ENCODE measurements at places on chromosomes 1 and 21. TPM values are rescaled to one million over a fixed set of nuclear protein-coding genes. Genes with fewer than 3 reads are reported as not detected.

GRCh38 chr1:78651241-78651640 is 1.6 kb downstream of the IFI44 start:
- no peak for DNase-seq

The CR1 gene
- not detected for total RNA-seq

GRCh38 chr1:30786264-30786991 is 28.9 kb upstream of the LAPTM5 start:
- DNase-seq, result peak; percentile 16

DNA sequence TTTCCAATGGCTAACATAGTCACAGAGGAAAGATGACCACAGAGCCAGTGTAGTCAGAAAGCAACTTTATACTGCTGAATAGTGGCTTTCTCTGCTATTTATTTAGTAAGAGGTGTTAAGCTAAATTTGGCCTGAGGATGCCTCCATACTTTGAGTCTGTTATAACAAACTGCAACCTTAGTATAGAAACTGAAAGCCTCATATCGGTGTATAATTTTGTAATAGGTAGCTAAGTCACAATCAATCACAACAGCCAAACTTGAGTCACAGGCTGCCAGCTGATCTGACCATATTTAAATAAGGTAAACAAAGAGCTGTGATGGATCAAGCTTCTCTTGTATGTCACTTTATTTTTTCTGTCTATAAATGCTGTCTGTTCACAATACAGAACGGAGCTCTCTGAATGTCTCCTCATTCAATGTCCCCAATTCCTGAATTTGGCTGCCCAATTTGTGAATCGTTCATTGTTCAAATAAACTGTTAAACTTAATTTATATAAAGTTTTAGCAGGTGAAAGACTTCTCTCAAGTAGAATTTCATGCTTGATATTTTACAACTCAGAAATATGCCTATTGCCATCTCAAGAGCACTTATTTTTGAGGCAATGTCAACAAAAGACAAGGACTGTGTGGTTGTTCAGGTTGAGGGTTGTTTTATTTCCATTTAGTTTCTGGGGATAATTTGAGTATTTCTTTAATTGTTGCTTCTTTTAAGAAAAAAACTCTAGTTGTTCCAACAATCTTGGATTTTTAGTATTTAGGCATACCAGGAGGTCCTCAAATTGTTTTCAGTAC is 339.7 kb upstream of the B3GALT2 start:
- DNase-seq, result no peak

DNA sequence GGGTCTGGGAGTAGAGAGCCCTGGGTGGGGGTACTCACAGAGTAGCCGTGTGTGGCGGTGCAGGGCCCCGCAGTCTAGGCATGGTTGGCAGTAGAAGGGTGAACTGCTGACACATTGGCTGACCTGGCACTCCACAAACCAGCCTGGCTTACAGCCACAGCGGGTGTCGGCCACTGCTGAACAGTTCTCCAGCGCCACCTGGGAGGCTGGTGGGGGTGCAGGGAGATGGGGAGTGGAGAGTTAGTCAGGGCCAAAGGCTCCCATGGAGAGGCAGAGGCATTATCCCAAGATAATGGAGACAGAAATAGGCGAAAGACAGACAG is 1.5 kb downstream of the TNFRSF25 start:
- no peak for DNase-seq

GRCh38 chr1:72324451-72324850 is 42.1 kb upstream of the NEGR1 start:
- no peak for DNase-seq

The CHIA gene
- not detected for total RNA-seq

DNA sequence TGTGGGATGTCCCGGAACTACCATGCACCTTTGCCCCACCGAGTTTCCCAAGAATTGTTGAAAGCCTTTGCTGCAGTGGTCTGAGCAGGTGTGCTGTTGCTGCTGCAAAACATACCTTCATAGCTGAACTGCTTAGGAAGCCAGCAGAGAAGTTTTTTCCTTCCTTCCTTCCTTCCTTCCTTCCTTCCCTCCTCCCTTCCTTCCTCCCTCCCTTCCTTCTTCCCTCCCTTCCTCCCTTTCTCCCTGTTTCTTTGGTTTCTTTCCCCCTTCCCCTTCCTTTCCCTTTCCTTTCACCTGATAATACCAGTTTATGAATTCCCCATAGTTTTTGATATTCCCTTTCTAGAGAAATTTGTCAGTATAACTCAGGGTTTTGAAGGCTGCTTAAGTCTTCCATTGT is 10.8 kb upstream of the SH3D21 start:
- no peak for DNase-seq

- peak; percentile 68 for DNase-seq
Measured at GRCh38 chr1:179126338-179127060, 44.6 kb downstream of the TOR3A start.

The OVAAL gene
- total RNA-seq, result not detected

- DNase-seq, result no peak
Measured at GRCh38 chr21:25359724-25360123, 247.6 kb downstream of the MRPL39 start.

DNA sequence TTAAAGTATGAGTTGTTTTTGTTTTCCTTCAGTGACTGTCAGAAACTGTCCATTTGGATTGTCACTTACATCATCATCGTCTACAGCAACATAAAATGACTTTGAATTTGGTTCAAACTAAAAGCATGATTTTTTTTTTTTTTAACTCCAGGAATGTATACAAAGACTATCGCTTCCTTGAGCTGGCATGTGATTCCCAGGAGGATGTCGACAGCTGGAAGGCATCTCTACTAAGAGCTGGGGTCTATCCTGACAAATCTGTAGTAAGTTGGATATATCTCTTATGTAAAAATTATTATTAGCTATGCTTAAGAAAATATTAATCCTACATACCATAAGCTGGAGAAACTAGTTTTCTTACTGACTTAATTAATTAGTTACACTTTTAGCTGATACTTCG is 111.9 kb upstream of the C1orf105 start:
- no peak for DNase-seq

The TRIM67 gene
- total RNA-seq, result 0.09 TPM

- DNase-seq, result no peak
Measured at GRCh38 chr1:198318085-198318484, 161.3 kb downstream of the NEK7 start.

DNA sequence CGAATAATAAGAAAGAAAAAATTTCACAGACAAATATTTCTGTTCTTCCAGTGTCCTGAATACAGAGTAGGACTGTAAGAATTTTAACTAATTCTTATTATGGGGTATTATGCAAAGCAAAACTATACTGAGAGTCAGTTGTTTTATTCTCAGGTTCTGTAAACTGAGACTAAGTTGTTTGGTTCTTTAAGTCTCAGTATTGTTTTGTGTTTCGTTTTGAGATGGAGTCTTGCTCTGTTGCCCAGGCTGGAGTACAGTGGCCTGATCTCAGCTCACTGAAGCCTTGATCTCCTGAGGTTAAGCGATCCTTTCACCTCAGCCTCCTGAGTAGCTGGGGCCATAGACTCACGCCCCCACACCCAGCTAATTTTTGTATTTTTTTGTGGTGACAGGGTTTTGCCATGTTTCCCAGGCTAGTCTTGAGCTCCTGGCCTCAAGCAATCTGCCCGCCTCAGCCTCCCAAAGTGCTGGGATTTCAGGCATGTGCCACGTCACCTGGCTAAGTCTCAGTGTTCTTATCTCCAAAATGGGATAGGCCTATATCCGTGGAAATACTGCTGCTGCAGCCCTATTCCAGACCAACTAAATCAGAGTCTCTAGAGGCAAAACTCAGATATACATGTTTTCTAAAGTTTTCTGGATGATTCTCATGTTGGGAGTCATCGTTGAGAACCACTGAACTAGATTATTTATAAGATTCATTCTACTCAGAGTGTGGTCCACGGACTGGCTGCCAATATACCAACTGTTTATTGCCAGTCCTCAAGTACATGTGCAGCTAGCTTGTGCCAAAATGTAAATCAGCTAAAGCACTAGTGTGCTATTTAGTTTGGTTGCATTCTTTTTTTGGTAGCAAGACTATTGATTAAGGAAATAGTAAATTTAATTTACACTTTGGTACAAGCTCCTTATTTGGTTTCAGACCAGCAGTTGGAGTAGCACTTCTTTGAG is 116.6 kb downstream of the HS2ST1 start:
- no peak for DNase-seq

The C4BPA gene
- 1.0 TPM for total RNA-seq

The RGS4 gene
- total RNA-seq, result not detected

GRCh38 chr1:14167884-14168283 is 430.6 kb upstream of the KAZN start:
- DNase-seq, result no peak

The MTF2 gene
- 46.6 TPM for total RNA-seq

The LGR6 gene
- total RNA-seq, result not detected

GRCh38 chr1:234921266-234922062 is 207.2 kb downstream of the TOMM20 start:
- no peak for DNase-seq

DNA sequence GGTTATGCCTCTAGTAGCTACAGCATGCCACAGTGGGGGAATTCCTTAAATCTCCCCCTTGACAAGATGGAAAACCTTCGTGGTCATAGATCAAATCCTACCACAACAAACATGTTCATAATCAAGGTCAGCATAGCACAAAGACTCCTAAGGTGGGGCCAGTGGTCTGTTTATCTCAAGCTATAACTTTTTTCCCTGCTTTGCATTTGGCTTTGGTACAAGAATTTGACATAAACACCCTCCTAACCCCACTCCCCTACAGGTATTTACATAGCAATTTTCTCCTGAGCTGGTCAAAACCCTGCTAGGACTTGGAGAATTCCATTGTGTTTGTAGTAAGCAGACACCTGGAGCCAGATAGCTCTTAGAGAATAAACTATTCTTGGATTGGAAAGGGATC is 58.5 kb downstream of the HIVEP3 start:
- DNase-seq, result no peak

The DENND2C gene
- total RNA-seq, result 1.2 TPM

The LGALS8 gene
- total RNA-seq, result 50.3 TPM

GRCh38 chr21:42384156-42384945 is 11.5 kb downstream of the TMPRSS3 start:
- DNase-seq, result no peak

GRCh38 chr1:189350983-189351616 is 1126.6 kb downstream of the BRINP3 start:
- DNase-seq, result no peak

DNA sequence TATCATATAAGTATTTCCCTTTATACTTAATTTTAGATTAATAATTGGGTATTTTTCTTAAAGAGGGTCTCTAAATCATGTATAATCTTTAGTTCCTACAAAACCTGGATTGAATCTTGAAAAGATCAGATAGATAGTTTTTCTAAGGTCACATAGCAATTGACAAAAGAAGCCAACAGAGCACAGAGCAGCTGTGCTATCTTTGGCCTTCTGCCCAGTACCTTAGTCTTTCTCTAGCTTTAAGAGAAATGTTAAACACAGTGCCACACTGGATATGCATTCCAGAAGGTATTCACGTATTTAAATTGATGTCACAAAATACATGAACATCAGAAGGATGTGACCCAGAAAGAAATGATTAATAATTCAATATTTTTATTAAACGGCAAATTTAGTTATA is 86.8 kb downstream of the C21orf91 start:
- no peak for DNase-seq

GRCh38 chr1:86183810-86184209 is 27.2 kb upstream of the COL24A1 start:
- DNase-seq, result no peak

DNA sequence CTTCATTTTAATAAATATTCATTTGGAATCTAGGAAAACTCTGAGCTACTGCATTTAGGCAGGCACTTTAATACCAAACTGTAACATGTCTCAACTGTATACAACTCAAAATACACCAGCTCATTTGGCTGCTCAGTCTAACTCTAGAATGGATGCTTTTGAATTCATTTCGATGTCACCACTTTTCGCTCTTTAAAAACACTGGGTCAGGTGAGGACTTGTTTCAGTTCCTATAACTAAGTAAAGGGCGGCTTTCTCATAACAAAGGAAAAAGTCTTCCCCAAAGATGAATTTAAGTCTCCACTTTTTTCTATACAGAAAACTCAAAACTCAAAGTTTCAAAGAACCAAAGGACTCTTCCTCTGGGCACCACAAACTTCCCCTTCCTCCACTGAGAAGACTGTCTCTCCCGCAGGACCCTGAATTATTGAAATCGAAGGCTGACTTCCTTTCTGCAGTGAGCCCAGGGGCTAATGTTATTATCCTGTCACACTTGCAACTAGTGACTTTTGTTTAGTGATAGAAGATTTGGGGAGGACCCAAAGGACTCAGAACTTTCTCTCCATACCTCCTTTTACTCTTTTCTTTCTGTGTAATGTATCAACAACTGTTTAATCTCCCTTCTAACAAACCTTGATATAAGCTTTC is 9.7 kb upstream of the DHX9 start:
- no peak for DNase-seq

The NTRK1 gene
- total RNA-seq, result not detected

The TRABD2B gene
- total RNA-seq, result 0.10 TPM

The COL11A1 gene
- not detected for total RNA-seq

DNA sequence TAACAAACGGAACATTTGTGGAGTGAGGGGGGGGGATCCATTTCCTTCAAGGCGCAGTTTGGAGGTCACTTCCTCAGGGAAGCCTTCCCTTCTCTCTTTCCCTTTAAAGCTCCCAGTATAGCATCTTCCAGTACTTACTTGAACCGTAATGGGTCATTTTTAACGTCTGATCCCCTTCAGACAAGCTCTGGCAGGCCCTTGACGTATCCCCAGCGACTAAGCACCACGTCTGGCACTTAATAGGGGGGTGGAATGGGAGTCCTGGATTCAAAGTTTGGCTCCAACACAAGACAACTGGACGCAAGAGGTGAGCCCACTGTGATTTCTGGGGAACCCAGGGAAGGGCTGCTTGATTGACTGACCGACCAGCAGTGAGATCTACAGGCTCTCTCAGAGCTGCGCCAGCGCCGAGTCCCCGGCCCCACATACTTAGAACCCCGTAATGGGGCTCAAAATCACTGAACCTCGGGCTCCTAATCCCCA is 441 bp downstream of the YARS1 start:
- no peak for DNase-seq

The TESK2 gene
- 2.3 TPM for total RNA-seq

The FMO3 gene
- total RNA-seq, result not detected

The GLIS1 gene
- total RNA-seq, result not detected

Data from Calu3 (cell line).